ENCODE measurements at places on chromosomes 3 and 15.

- no peak for DNase-seq
Observed at GRCh38 chr3:152870027-152870426, 35.1 kb downstream of the P2RY1 start.

DNA sequence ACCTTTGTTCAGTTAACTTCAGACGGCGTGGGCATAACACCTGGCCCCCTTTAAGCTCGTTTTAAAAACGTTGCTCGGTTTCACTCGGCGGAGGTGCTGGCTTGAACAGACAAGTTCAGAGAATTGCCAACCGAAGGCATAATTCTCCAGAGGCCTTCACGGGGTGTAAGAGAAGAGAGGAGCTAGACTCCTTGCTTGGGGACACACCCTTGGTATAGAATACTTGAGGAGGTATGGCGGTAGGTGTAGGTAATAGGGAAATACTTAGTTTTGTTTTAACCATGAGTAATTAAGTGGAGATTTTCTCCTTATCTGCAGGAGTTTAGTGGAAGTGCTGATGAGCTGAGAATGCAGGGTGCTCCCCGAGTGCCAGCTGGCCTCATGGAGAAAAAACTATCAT, 921 bp downstream of the FBXL2 start:
- DNase-seq = no peak

DNA sequence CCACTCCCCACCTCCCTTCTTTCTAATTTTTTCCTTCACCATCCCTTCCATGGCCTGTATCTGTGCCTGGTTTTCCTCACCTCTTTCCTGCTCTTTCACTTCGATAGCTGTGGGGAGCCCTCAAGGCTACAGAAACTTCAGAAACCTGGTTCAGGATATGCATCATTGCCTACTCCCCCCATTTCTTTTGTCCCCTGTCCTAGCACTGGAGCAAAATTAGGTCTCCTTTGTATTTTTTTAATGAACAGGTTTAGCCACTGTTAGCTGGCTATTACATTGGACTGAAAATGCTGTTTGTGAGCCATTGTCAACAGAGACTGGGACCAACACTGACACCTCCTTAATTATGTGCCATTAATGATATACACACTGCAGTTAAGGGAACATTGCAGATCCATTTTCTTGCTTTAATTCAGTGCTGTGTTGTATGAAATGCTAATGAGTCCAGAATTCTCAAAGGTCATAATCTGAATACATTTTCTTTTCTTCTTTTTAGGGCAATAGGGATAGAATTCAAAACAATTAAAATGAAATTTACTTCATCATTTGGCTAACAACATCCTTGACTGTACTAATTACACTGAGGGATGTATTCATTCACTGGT, 138.6 kb downstream of the PDCD6IP start:
- DNase-seq = no peak

GRCh38 chr15:31268108-31268501, 58.5 kb upstream of the KLF13 start:
- no peak for DNase-seq

- DNase-seq = peak; percentile 27
Observed at GRCh38 chr3:67654099-67654843, at the start of gene SUCLG2. Gene SUCLG2 (minus strand): TSS chr3:67654612. CDS start chr3:67654586, 26 bp downstream.

DNA sequence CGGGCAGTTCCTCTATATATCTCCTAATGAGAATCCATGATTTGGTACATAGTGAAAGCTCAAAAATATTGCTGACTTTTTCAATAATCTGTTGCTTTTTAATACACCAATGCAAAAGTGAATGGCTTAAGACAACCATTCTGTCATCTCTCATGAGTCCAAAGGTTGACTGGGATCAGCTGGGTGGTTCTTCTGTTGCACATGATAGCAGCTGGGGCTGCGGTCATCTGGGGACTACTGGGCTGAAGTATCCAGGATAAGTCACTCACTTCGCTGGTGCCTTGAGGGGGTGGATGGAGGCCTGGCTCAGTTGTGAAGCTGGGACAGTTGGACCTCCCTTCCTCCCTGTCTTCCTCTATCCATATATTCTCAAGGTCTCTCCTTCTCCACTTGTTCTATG, 53.7 kb downstream of the NOX5 start:
- DNase-seq = no peak

DNA sequence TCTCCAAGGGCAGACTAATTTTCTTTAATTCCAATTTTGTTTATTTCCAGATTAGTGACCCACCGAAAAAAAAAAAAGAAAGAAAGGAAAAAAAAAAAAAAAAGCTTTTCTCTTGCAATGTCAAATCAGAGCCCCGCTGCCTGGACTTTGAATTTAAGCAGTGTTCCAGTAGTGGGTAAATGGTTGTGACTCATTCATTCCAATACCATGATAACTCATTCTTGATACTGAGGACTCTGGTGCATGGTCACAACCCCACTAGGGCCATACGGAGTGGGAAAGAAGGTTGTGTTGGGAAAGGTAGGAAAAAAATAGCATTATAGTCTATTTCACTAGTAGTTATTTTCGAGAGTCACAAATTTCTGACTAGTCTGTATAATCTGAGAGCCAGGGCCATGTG, 59.1 kb upstream of the COL8A1 start:
- DNase-seq = no peak

GRCh38 chr3:194872669-194872977, 186.9 kb downstream of the FAM43A start:
- DNase-seq = no peak

GRCh38 chr3:3016226-3016625, 93.9 kb downstream of the IL5RA start:
- no peak for DNase-seq

Data from CMK (cell line).